Tibial nerve (tissue), 4 donors: ENCODE measurements at places on chromosomes 3 and 15. TPM values are rescaled to one million over a fixed set of nuclear protein-coding genes. Genes with fewer than 3 reads are reported as not detected.

- H3K4me1 ChIP-seq, result no peaks in the 10 kb centered on the region
- no peak overlapping the region for H3K4me3 ChIP-seq
- no peaks in the 10 kb centered on the region for H3K36me3 ChIP-seq
- no peak for DNase-seq
- H3K27ac ChIP-seq, result no peak overlapping the region
- H3K27me3 ChIP-seq, result no peaks in the 10 kb centered on the region
These were observed 110.4 kb upstream of the RORA start for GRCh38 chr15:61339516-61339915.

GRCh38 chr3:97687734-97688133, 76.8 kb upstream of the ARL6 start:
- no peak overlapping the region for H3K27ac ChIP-seq
- no peaks in the 10 kb centered on the region for H3K27me3 ChIP-seq

GRCh38 chr15:69217381-69217780, 56.9 kb downstream of the GLCE start:
- H3K4me3 ChIP-seq, result no peak overlapping the region
- no peaks in the 10 kb centered on the region for H3K4me1 ChIP-seq
- DNase-seq, result no peak
- no peaks in the 10 kb centered on the region for H3K27me3 ChIP-seq

DNA sequence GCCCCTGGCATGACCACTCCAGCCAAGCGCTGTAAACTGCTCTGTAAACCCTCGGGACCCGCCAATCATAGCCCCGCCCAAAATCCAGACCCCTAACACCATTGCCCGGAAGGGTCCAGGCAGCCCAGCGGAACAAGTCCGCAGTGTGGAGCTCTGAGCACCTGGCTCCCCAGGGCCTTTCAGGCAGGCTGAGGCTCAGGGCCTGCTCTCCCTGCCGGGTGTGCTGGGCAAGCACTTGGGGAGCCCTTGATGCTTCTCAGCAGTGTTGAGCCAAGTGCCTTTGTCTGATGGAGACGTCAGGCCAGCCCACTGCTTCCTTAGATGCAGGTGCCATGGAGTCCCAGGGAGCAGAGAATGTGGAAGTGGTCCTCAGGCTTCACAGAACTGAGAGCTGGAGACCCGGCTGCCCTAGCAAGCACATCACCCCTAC, 106.2 kb downstream of the TLE3 start:
- no peak overlapping the region for H3K27ac ChIP-seq
- no peak for DNase-seq
- H3K4me1 ChIP-seq, result no peaks in the 10 kb centered on the region
- peaks cover 5% of the 10 kb centered on the region for H3K27me3 ChIP-seq
- H3K36me3 ChIP-seq, result no peaks in the 10 kb centered on the region

- no peak overlapping the region for H3K27ac ChIP-seq
- no peaks in the 10 kb centered on the region for H3K4me1 ChIP-seq
- peaks cover 63% of the 10 kb centered on the region for H3K36me3 ChIP-seq
- H3K4me3 ChIP-seq, result no peak overlapping the region
- H3K27me3 ChIP-seq, result no peaks in the 10 kb centered on the region
These were observed 30.8 kb downstream of the GALNT15 start for GRCh38 chr3:16205156-16205870.

DNA sequence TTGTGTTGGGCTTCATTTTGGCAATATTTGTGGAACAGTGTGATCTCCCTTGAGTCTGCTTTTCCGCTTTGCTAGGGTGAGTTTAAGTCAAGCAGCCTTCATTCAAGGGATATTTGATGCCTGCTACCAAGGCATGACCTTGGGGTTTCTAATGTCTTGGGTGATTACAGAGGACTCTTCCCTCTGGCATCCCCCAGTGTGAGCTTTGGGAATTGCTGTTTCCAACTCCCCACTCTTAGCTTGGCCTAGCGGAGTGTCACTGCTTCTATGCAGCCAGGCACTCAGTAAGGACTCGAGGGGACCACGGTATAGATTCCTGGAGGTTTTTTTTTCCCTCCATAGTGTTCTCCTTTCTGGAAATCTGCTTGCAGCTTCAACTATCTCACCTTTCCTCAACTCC, 21.1 kb downstream of the GCNT3 start:
- no peaks in the 10 kb centered on the region for H3K36me3 ChIP-seq
- H3K4me3 ChIP-seq, result no peak overlapping the region
- H3K27me3 ChIP-seq, result no peaks in the 10 kb centered on the region
- no peaks in the 10 kb centered on the region for H3K4me1 ChIP-seq
- H3K27ac ChIP-seq, result no peak overlapping the region

DNA sequence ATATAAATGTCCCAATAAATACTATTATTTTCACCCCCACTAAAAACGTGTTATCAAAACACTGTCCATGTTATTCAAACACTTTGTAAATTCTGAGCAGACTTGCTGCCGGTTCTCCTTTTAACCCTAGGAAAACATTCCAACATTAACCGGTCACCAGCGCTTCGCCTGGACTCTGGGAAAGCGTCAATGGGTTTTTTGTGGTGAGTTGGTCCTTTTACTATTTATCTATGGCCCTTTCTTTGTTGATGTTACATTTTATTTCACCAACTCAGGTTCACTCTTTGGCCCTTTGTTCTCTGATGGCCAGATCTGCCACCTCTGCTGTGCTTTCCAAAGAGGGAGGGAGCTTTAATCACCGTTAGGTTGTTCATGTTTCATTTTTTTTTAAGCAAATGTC, 4.1 kb upstream of the EOMES start:
- H3K36me3 ChIP-seq, result no peaks in the 10 kb centered on the region
- no peak overlapping the region for H3K27ac ChIP-seq

- no peaks in the 10 kb centered on the region for H3K36me3 ChIP-seq
- no peak overlapping the region for H3K27ac ChIP-seq
- no peak for DNase-seq
- H3K27me3 ChIP-seq, result no peaks in the 10 kb centered on the region
These were observed 54.2 kb upstream of the CMTM8 start for GRCh38 chr3:32184187-32184730.

GRCh38 chr3:30768046-30768445, 126.4 kb downstream of the GADL1 start:
- no peaks in the 10 kb centered on the region for H3K4me1 ChIP-seq
- H3K27me3 ChIP-seq, result no peaks in the 10 kb centered on the region
- no peak for DNase-seq
- H3K36me3 ChIP-seq, result no peaks in the 10 kb centered on the region
- no peak overlapping the region for H3K4me3 ChIP-seq

DNA sequence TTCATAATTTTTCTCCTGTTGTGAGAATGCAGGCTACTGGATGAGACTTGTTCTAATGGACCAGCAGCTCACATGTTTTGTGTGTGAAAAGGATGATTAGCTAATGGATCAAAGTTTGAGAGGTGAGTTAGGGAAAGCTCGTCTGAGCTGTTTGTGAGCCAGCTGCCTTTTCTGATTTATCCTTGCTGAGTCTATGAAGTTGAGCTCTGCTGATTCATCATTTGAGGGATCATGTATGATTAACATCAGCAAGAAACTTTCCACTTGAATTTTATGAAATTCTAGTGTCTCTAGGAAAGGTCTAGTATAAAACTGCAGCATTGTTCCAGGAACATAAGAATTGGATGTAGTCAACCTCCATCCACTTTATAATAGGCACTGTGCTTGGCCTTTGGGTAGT, 698.7 kb downstream of the NTRK3 start:
- no peak for DNase-seq
- no peaks in the 10 kb centered on the region for H3K4me1 ChIP-seq

DNA sequence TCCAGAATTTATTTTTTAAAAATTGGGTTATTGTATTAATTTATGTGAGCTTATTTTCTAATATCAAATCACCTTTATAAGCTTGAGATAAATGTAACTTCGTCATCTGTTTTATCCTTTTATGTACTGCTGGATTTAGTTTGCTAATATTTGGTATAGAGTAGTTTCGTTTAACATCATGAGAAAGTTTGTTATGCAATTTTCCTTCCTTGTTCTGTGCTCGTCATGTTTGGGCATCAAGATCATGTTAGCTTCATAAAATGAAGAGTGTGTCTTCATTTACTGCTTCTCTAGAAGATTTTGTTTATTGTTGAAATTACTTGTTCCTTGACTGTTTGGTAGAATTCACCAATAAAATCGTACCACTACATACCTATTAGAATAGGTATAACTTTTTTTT, 262.1 kb upstream of the SATB1 start:
- no peaks in the 10 kb centered on the region for H3K27me3 ChIP-seq
- H3K36me3 ChIP-seq, result no peaks in the 10 kb centered on the region
- no peak overlapping the region for H3K4me3 ChIP-seq
- no peaks in the 10 kb centered on the region for H3K4me1 ChIP-seq
- no peak overlapping the region for H3K27ac ChIP-seq

- no peaks in the 10 kb centered on the region for H3K27me3 ChIP-seq
- no peak overlapping the region for H3K27ac ChIP-seq
- H3K4me1 ChIP-seq, result peaks cover 8% of the 10 kb centered on the region
- no peak overlapping the region for H3K4me3 ChIP-seq
These were observed 93.9 kb downstream of the PCCB start for GRCh38 chr3:136343873-136344555.

DNA sequence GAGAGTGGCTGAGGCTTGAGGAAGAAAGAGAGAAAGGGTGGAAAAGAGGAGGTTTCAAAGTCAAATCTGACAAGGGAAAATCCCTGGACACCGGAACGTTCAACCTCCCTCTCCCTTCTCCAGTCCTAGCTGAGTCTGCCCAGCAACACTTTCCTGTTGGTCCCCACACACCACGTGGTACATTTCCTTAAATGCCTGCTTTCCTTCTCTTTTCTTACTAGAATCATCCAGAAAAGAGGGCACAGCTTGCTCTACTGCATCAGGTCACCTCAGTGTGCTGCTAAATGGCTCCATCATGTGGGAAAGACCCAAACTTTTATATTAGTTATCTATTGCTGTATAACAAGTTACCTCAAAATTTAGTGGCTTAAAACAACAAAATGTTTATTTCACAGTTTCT, 181.2 kb downstream of the NECTIN3 start:
- no peak for DNase-seq
- H3K27ac ChIP-seq, result no peak overlapping the region
- no peaks in the 10 kb centered on the region for H3K27me3 ChIP-seq
- H3K4me3 ChIP-seq, result no peak overlapping the region

DNA sequence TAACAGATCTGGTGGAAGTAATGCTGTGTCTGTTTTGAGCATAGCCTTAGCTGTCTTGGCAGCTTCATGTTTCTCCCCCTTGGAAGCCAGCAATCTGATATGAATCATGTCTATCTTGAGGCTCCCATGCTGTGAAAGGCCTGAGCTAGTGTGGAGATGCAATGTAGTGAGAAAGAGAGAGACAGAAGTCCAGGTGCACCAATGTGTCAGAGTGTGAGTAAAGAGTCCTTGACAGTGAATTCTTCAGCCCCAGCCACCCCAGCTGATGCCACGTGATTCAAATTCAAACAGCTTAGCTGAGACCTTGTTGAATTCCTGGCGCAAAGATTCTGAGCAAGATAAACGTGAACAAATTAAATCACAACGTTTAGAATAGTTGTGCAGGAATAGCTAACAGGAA, 704.2 kb downstream of the EDEM1 start:
- no peak overlapping the region for H3K4me3 ChIP-seq
- no peaks in the 10 kb centered on the region for H3K36me3 ChIP-seq
- H3K27me3 ChIP-seq, result no peaks in the 10 kb centered on the region
- H3K27ac ChIP-seq, result no peak overlapping the region
- no peaks in the 10 kb centered on the region for H3K4me1 ChIP-seq
- DNase-seq, result no peak

GRCh38 chr3:23600167-23600871, 205.4 kb upstream of the UBE2E1 start:
- no peaks in the 10 kb centered on the region for H3K27me3 ChIP-seq
- no peak overlapping the region for H3K4me3 ChIP-seq
- peak overlapping the region; percentile 18 for H3K27ac ChIP-seq
- H3K36me3 ChIP-seq, result no peaks in the 10 kb centered on the region

- no peak for DNase-seq
- H3K27ac ChIP-seq, result no peak overlapping the region
- no peaks in the 10 kb centered on the region for H3K36me3 ChIP-seq
- H3K4me1 ChIP-seq, result no peaks in the 10 kb centered on the region
These were observed 9.1 kb upstream of the DAZL start for GRCh38 chr3:16614033-16615031.

The SCN11A gene
- 0.87 TPM for total RNA-seq

The LMAN1L gene
- total RNA-seq, result 0.42 TPM

The NTRK3 gene
- 85.9 TPM for total RNA-seq

The SLC24A5 gene
- total RNA-seq, result not detected

The ZBTB20 gene
- 63.3 TPM for total RNA-seq

The HERC2 gene
- 106 TPM for total RNA-seq
